ENCODE measurements at places on chromosomes 12 and 14. TPM values are rescaled to one million over a fixed set of nuclear protein-coding genes. Genes with fewer than 3 reads are reported as not detected.

DNA sequence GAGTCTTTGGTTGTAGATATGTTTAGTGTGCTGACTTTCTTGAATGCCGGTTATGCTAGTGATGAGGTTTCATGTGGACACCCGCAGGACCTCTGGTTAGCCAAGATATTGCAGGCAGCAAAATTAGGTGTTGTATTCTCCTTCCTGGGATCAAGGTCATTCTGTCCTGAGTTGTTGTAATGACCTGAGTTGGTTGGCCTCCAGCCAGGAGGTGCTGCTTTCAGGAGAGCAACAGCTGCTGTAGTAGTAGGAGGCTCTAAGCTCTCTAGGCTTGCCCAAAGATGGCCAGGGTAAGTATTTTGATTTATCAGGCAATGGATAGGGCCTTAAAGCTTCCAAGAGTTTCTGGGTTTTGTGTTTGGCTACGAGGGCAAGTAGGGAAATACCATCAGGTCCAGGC is 56.0 kb upstream of the BDKRB2 start:
- no peak for DNase-seq

- DNase-seq = peak; percentile 69
These were observed 45.8 kb upstream of the TMED10 start for GRCh38 chr14:75222208-75222701.

GRCh38 chr14:94936401-94936892 is 166.5 kb upstream of the GSC start:
- no peak for DNase-seq

DNA sequence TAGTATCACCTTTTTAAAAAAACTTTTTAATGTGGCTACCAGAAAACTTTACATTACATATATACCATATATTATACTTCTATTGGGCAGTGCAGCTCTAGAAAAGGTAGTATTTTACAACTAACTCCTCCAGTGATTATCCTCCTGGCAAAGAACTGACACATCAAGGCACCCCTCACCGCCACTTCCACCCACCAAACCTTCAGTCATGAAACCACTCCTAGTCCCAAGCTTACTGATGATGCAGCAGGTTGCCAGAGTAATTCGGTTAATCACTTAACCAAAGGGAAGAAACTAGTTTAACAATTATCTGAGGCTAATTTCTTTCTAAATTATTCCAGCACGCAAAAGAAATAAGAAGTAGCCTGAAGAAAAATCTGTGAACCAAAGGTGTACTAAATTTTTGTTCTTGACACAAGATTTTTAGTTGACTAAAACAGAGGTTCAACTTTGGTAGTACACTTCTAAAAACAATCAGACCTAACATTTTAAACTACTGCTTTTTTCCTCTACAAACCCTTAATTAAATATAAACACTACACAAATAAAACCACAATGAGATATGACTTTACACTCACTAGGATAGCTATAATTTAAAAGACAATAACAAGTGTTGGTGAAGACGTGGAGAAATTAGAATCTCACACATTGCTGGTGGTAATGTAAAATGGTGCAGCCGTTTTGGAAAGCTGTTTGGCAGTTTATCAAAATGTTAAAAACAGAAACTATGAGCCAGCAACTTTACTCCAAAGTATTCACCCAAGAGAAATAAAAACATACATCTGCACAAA is 16.7 kb downstream of the SPPL3 start:
- no peak for DNase-seq

GRCh38 chr12:122999196-122999946 is 18.9 kb downstream of the ARL6IP4 start:
- DNase-seq = no peak

DNA sequence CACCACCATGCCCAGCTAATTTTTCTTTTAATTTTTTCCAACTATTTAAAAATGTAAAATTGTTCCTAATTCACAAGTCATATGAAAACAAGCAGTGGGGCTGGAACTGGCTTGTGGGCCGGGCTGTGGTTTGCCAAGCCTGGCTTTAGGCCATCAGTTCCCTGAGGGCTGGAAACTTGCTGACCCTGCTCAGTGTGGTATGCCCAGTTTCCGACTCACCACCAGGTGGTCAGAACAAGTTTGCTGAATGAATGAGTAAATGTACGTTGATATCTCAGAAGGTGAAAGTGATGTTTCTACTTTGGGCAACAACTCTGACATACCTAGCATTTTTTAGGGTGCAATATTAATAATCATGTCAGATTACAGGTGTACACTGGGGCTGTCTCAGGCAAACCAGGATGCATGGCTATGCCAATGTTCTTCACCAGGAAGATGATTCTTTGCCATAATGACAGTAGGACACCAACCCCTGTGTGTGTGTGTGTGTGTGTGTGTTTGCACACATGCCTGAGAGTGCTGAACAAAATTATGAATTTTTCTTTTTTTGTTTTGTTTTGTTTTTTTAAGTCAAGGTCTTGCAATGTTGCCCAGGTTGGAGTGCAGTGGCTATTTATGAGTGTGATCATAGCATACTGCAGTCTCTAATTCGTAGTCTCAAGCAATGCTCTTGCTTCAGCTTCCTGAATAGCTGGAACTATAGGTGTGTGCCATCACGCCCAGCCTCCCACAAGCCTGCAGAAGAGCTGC is 106.1 kb downstream of the PTPN11 start:
- no peak for DNase-seq

DNA sequence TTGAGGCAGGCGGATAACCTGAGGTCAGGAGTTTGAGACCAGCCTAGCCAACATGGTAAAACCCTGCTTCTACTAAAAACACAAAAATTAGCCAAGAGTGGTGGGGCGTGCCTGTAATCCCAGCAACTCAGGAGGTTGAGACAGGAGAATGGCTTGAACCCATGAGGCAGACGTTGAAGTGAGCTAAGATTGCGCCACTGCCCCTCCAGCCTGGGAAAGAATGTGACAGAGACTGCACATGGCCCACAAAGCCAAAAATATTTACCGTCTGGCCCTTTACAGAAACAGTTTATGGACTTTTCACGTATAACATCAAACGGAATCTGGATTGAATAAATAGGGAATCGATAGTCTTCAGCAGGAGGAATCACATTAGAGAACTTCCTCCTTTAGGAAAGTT is 3.5 kb downstream of the RSRC2 start:
- DNase-seq = no peak

DNA sequence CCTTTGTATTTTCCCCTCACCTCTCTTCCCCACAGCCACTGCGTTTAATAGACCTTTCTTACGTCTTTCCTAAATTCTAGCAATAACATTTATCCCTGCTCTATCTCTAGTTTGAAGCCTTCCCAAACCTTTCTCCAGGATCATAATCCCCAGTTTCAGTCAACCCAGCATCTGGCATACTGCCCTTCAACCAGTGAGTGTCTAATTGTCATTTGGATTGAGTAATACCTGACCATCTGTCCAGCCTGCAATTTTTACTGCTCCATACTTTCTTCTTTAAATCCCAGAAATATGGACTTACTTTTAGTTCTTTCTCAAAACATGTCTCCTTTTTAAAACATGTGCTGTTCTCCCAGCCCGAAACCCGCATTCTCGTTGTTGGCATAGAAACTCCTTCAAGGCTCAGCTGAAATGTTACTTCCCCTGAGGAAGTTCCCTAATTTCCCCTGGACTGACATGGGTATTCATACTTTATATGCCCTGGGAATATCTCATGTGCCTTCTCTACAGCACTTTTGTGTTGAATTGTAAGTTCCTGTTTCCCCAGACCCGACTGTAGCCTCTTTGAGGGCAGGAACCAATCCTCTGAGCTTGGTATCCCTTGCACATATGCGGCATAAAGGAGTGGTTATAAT is 65.1 kb upstream of the ETV6 start:
- DNase-seq = no peak

DNA sequence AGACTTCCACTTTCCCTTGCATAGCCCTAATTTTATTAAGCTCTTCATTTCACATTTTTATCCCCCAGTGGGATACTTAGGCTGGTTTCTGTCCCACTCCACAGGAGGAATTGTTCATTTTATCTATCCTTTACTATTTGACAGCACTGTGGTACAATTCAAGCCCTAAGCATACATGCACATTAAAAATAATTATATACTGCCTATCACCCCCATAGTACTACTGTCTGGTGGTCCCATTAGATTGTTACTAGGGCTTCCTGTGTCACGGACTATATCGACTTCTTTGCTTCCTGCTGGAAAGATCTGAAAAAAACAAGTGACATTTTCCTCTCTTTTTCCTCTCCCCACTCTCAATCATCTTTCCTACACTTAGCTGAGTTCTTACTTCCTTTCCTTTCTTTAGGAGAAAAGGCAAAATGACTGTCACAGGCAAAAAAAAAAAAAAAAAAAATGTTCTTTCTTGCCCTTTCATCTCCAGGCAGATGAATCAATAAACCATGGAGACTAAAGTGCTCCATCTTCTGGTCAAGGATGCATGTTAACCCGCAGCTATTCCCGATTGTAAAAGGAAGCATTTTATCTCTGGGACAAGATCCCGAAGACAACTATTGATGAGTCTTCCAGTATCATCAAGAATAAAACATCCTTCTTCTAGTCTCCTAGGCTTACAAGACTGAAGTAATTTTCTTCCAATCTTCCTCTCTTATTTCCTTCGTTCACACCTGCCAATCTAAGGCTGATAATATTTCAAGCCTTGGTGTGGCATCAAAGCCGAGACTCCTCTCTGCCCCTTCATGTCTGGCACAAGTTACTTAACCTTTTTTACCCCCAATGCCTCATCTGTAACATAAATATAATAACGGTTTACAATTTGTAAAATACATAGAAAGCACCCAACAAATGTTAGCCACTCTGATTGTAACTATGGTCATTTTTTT is 94.4 kb upstream of the PLEKHG7 start:
- peak; percentile 41 for DNase-seq

DNA sequence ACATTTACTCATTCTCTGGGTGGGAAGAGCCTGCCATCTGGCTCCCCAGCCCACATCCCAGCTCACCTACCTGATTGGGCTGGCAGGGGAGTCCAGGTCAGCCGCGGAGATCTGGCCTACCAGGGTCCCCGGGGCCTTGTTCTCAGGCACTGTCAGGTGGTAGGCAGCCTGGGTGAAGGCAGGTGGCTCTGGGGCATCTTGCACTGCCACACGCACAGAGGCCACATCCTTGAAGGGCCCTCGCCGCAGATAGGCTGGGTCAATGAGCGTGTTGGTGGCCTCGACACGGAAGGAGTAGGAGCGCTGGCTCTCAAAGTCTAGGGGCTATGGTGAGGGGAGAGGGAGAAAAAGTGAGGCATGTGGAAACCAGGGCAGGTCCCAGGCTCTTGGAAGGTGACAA is 3.9 kb downstream of the CDH24 start:
- no peak for DNase-seq

GRCh38 chr12:3086211-3086610 is 9.0 kb downstream of the TSPAN9 start:
- DNase-seq = no peak

GRCh38 chr14:31294746-31295405 is 87.3 kb upstream of the HECTD1 start:
- no peak for DNase-seq

DNA sequence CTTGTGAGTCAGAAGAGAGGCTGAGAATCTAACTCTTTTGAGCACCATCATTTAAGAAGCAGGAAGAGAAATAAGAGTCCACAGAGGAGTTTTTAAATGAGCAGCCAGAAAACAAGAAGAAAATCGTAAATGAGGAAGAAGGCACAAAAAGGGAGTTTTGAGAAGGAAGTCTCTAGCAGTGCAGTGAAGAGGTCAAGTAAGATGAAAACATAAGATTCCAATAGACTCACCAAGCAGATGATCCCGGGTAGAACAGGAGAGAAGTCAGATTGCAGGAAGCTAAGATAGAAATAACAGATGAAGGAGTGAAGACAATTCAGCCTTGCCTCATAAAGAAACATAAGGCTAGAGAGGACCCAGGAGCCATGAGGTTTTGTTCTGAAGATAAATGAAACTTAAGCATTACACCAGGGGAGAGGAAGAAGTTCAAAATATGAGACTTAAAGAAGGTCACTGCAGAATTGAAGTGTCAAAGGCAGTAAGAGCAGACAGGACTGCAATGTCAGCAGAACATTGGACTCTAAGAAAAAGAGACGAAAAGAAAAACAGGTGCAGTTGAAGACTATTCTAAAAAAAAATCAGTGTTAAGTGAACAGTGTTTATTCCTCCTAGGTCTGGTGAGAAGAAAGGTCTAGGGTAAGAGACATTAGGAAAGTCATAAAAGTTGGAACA is 229.0 kb downstream of the SEC23A start:
- DNase-seq = no peak

GRCh38 chr14:99784508-99784907 is 8.7 kb upstream of the EML1 start:
- DNase-seq = no peak

GRCh38 chr12:1791104-1791841 is 29.1 kb upstream of the LRTM2 start:
- peak; percentile 78 for DNase-seq

DNA sequence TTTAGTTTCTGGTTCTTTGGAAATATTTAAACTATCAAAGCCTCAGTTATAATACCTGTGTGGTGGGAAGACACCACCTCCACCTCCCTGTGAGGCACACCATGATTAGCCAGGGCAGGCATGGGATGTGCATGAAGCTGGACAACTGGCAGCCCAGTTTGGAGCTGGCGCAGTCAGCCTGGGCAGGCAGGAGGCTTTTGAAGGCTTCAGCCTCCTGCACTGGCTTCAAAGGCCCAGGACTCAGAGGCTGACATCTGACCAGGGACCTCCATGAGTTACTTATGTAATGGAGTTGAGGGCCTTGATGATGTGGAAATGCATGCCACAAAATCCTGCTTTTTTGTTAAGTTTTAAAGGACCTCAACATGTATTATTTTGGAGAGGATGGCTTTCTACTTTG is 30.3 kb downstream of the C14orf132 start:
- DNase-seq = no peak

GRCh38 chr12:45483571-45483970 is 245.9 kb upstream of the ARID2 start:
- no peak for DNase-seq

DNA sequence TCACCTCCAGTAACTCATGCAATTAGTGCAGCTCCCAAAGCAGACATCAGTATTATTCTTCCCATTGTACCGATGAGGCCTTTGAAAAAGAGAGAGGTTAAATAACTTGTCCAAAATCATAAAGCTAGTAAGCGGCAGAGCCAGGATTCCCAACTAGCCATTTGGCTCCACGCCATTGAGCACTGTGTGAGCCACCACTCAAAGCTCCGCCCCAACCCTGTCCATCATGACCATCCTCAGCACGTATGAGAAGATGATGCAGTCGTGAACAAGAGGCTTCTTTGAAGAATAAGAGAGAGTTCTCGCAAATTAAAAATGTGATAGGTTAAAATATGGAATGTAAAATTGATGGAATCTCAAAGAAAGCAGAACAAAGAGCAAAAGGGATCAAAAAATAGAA is 14.6 kb downstream of the CLMN start:
- no peak for DNase-seq

GRCh38 chr12:109477185-109477962 is at the start of the genes KCTD10 and UBE3B:
TSS of gene KCTD10 (minus strand) at chr12:109477300. CDS start at chr12:109477262, 38 bp downstream.
TSS of gene UBE3B (plus strand) at chr12:109477634. CDS start at chr12:109483552, 5,918 bp downstream.
- peak; percentile 93 for DNase-seq

GRCh38 chr14:61701946-61702345 is 6.6 kb downstream of the HIF1A start:
- no peak for DNase-seq

GRCh38 chr12:74393272-74393671 is 144.4 kb upstream of the ATXN7L3B start:
- DNase-seq = no peak

- no peak for DNase-seq
These were observed 28.3 kb downstream of the PTPRO start for GRCh38 chr12:15350643-15351042.

The FSCB gene
- not detected for total RNA-seq

The IQSEC3 gene
- total RNA-seq = not detected

The KLRC2 gene
- total RNA-seq = not detected

The GRIP1 gene
- total RNA-seq = 4.1 TPM

The C1R gene
- total RNA-seq = not detected
